ENCODE measurements at places on chromosomes 5 and 9. TPM values are rescaled to one million over a fixed set of nuclear protein-coding genes. Genes with fewer than 3 reads are reported as not detected.

DNA sequence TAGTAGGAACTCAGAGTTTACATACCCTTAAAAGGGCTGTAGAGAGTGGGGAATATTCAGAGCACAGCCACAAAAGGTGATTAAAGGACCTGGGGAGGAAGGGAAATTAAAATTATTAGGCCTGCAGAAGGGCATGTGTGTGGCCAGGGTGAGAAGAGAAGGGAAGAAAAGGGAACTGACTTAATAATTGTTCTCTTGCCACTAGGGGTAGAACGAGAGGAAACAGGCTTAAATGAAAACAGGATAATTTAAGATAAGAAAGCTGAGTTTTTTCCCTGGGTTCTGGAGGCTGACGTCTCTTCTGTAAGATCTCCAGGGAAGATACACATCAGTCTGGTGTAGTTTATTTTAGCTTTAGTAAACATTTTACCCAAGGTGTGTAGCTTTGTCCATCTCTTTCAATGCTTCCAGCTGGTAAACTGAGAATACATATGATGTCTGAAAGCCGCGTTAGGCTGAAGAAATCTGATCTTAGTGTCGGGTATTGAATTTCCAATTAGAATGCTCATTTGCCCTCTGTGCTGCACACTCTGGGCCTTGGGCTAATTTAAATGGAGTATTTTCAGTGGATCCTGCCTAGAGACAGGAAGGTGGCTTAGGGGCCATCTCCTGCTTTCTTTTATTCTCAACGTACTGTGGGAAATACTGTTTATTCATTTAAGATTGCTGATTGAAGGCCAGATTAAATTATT is 416.8 kb downstream of the TMEM38B start:
- no peak for DNase-seq

Gene SGCD
- total RNA-seq, result not detected

Gene GABRA1
- not detected for total RNA-seq

DNA sequence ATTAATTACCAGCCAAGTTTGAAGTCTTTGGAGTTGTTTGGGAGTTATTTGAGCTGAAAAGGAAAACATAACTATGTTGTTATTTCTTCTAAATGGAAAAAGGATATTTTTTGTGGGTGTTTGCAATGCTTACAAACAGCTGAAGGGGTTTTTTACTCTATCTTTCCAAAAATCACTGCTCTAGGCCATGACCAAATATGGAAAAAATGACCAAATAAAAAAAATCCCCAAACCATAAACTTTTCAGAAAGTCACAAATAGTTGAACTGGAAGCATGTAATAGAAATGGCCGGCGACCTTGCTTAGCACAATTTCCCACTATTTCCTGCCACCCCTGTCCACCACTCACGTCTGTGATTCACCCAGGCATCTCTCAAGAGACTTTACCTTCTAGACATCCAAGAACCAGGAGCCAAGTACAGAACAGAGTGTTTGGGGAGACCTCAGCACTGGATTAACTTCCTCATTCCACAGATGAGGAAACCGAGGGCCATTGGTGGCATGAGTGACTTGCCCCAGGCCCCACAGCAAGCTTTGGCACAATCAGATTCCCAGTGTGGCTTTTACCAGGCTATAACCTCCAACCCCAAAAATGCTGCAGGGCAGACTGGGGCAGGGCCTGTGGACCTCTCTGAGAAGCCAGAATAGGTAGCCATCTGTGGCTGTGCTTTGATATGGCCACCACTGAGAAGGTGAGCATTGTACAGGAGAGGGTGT is 84.5 kb downstream of the NRG2 start:
- DNase-seq, result no peak

DNA sequence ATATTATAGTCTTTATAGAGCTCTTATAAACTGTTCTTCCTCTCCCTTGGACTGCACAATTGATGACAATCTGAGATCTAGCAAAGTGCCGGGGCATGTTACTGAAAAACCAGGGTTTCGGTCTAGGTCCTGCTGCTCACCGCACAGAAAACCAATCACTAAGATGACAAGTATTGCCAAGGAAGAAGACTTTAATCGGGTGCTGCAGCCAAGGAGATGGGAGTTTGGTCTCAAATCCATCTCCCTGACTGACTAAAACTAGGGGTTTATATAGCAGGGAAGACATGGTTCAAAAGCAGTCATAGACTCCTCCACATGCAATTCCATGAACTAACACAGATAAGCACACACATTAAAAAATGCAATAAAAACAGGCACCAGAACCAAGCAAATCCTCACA is 390.6 kb downstream of the NFIB start:
- DNase-seq, result no peak

Gene SEMA4D
- 368 TPM for total RNA-seq

Gene PCDHA4
- total RNA-seq, result not detected

- DNase-seq, result no peak
These were observed 41.8 kb downstream of the CSF2 start for GRCh38 chr5:132115375-132115774.

DNA sequence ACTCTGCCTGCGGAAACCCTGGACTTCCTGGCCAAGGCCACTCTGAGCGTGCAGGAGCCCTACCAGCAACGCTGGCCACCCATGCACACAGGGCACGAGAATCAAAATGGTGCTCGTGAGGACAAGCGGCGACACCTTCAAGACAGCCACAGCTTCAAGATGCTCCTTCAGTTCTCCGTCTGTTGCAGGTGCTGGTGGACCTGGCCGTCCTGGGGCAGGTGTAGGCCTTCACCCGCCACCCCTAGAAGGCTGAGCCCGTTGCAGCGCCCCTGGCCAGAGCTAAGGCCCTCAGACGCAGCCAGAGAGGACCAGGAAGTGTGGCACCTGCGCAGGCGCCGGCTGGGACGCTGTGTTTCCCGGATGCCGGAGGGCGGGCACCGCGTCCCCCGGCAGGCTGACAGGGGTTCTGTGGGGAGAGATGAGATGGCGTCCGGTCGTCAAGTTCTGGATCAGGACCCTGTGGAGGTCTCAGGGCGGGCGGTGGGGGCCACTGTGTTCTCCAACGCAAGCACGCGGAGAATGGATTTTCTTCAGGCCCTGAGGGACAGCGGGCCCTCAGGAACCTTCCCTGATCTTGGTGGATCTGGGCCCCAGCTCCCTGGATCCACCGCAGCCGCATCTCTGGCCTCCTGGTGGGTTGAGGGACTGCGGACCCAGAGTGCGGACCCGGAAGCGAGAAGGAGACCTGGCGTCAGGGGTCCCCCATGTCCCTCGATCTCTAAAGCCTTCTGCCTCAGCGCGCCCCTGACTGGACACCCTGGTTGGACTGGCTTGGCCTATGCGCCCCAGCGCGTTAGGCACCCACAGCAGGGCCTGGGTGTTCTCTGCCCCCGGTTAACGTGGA is 1770.8 kb upstream of the CDH9 start:
- DNase-seq, result no peak

- DNase-seq, result peak; percentile 89
These were observed 36.7 kb downstream of the MTREX start for GRCh38 chr5:55344392-55344992.

Gene SLCO4C1
- 0.28 TPM for total RNA-seq

DNA sequence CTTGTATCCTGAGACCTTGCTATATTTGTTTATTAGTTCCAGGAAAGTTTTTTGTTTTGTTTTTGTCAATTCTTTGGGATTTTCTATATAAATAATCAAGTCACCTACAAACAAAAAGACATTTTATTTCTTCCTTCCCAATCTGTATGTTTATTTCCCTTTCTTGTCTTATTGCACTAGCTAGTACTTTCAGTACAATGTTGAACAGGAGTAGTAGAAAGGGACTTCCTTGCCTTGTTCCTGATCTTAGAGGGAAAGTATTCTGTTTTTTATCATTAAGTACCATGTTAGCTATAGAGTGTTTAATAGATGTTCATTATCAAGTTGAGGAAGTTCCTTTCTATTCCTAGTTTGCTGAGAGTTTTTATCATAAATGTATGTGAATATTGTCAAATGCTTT is 119.5 kb upstream of the TLE4 start:
- DNase-seq, result no peak

DNA sequence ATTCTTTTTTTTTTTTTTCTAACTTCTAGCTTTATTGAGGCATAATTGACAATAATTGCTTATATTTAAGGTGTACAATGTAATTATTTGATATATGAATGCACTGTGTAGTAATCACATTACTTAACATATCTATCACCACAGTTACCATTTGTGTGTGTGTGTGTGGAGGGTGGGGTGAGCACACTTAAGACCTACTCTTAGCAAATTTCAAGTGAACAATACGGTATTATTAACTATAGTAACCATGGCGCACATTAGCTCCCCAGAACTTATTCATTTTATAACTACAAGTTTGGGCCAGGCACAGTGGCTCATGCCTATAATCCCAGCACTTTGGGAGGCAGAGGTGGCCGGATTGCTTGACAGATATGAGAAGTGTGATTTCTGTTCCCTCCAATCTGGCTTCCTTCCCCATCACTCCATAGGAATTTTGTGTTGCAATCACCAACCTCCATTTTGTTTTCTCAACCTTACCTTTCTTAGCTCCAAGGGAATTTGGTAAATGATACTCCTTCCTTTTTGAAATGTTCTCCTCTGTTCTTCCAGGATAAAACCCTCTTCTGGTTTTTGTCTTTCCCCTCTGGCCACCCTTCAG is 14.9 kb downstream of the TXN start:
- DNase-seq, result peak; percentile 41

GRCh38 chr5:102701748-102702147 is 53.4 kb upstream of the PAM start:
- DNase-seq, result no peak

DNA sequence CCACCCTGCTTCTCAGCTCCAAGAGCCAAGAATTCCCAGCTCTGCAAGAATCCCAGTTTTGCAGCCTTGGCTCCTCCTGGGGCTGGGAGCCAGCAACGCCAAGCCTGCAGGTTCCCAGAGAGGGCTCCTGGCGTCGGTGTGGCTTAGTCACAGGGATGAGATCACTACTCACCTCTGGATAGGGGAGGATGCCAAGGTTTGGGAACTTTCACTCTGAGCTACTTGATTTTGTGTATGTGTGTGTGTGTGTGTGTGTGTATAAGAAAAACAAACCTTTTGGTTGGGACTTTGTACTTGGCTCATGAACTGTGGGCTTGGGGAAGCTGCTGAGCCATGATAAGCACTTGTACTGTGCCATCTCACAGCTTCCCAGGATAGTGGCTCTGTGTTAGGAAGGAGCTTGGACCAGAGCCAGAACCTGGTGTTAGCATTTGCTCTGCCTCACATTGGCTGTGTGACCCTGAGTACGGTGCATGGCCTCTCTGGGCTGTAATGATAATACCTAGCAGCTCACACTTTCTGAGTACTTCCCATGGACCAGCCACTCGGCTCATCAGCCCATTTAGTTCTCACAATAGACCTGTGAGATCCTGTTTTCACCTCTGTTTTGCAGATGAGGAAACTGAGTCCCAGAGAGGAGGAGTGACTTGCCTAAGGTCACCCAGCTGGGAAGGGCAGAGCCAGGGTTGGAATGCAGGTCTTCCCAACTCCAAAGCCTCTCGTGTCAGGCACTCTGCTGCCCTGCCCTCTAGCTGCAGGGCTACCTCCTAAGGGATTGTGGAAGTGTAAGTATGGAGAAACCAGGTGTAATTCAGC is 41.4 kb upstream of the DAB2IP start:
- no peak for DNase-seq

Gene POC5
- total RNA-seq, result 21.3 TPM

- no peak for DNase-seq
These were observed 394.8 kb upstream of the MEF2C start for GRCh38 chr5:89277816-89278215.

DNA sequence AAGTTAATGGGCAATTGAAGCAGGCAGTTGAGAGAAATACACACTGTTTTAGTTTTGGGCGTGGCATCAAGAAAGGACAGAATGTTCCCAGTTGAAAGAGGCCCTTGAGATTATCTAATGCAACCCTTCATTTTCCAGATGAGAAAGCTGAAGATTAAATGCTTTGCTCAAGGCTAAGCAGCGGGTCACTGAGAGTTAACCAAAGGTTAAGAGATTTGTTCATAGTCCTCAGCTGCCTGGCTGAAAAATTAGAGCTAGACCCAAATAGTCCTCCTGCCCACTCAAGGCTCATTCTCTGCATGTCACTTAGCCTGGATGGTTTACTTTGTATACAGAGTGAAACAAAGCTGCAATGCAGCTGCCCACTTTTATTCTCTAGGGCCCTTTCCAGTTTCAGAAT is 46.7 kb upstream of the MAMDC2 start:
- DNase-seq, result no peak

DNA sequence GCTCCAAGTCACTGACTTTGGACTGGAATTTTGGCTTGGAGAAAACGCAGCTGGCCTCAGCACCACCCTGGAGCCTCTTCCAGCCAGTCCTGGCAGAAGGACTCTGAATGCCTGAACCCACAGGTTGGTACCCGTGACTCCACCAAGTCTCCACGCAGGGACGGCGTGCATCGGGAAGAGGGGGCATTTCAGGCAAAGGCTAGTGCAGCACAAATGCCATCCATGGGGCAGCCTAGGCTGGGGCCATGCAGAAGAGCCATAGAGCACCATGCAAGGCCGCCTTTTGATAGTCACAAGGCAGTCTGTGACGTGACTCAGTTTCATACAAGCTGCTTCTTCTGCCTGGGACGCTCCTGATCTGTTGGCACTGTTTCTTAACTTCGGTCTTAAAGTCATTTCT is 28.0 kb downstream of the GDNF start:
- no peak for DNase-seq

GRCh38 chr9:135811801-135812200 is 95.5 kb downstream of the CAMSAP1 start:
- DNase-seq, result no peak

DNA sequence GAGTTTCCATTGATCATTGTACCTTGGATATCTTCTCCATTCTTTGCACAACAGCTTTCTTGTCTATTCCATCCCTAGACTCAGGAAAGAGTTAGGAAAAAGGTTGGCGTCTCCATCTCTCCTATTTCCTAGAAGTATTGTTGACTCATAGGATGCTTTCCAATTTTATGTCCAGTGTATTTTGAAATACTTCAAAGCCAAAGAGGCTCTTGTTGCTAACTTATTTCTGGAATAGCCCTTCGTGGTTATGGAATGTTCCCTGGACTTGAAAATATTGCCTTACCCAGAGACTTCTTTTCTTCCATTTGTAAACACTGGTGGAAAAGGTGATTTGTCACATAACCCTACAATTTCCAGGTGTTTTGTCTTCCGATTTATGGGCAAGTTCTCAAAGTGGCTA is 402.3 kb upstream of the ZNF608 start:
- no peak for DNase-seq

Gene TIFAB
- total RNA-seq, result not detected

Gene AIF1L
- 0.72 TPM for total RNA-seq

Gene ATP6V0E1
- total RNA-seq, result 147 TPM

GRCh38 chr5:43041110-43041668 is 1.1 kb upstream of the ANXA2R start:
- DNase-seq, result peak; percentile 84

- no peak for DNase-seq
These were observed 406.0 kb upstream of the KLF4 start for GRCh38 chr9:107895501-107896001.
